Neural progenitor cell (in vitro differentiated cells): ENCODE measurements at places on chromosomes 4 and X. TPM values are rescaled to one million over a fixed set of nuclear protein-coding genes. Genes with fewer than 3 reads are reported as not detected.

The STIM2 gene
- 20.6 and 25.8 TPM in 2 replicates for total RNA-seq

The SYP gene
- total RNA-seq, result 0.07 and 0.62 TPM in 2 replicates

The MAGEE2 gene
- not detected in 2 replicates for total RNA-seq

- H3K27ac ChIP-seq, result no peak overlapping the region
- H3K4me3 ChIP-seq, result no peak overlapping the region
- no peak for DNase-seq
- no peaks in the 10 kb centered on the region for H3K4me1 ChIP-seq
- no peaks in the 10 kb centered on the region for H3K27me3 ChIP-seq
Measured at GRCh38 chr4:40114206-40114605, 57.6 kb downstream of the N4BP2 start.

DNA sequence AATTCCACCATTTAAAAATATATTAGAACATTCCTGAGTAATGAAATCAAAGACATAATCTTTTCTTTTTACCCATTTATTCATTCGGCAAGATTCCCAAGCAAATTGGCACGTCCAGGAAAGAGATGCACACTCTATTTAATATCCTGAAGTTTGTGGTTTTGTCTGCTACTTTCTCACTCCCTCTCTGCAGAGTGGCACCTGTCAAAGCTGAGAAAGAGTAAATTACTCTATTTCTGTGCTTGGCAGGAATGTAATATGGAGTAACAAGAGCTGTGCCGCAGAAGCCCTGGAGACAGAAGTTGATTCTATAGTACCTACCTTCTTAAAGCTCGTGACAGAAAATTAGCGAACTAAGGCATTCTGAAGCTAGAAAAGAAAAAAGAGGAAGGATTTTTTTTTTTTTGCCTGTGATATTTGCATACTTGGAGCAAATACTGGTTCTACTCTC lies 5.5 kb downstream of the GSTCD start:
- DNase-seq, result no peak
- no peaks in the 10 kb centered on the region for H3K27me3 ChIP-seq
- H3K36me3 ChIP-seq, result no peaks in the 10 kb centered on the region

GRCh38 chr4:109009909-109010308 lies 247.1 kb upstream of the ETNPPL start:
- H3K36me3 ChIP-seq, result no peaks in the 10 kb centered on the region
- H3K4me3 ChIP-seq, result no peak overlapping the region
- H3K4me1 ChIP-seq, result peaks cover 7% of the 10 kb centered on the region
- H3K27me3 ChIP-seq, result no peaks in the 10 kb centered on the region
- DNase-seq, result no peak
